ENCODE measurements at places on chromosomes 13 and 19. TPM values are rescaled to one million over a fixed set of nuclear protein-coding genes. Genes with fewer than 3 reads are reported as not detected.

UHRF1 gene
- 35.5 TPM for total RNA-seq

THSD8 gene
- not detected for total RNA-seq

GAPDHS gene
- 0.54 TPM for total RNA-seq

FCER2 gene
- total RNA-seq, result 2.0 TPM

PLA2G4C gene
- 23.9 TPM for total RNA-seq

ZSCAN4 gene
- not detected for total RNA-seq

MCEMP1 gene
- total RNA-seq, result not detected

TJP3 gene
- 266 TPM for total RNA-seq

LILRA1 gene
- total RNA-seq, result not detected

C13orf42 gene
- not detected for total RNA-seq

RNF225 gene
- not detected for total RNA-seq
